ENCODE measurements at places on chromosomes 13 and 19.

GRCh38 chr13:111531505-111531904 lies 211.1 kb downstream of the TEX29 start:
- no peak for DNase-seq

- no peak for DNase-seq
Observed at GRCh38 chr13:37225414-37226070, 120.1 kb upstream of the CSNK1A1L start.

GRCh38 chr19:44356383-44357111 lies at the start of gene ZNF112:
Gene ZNF112, minus strand, starts transcription at chr19:44356680. Its CDS starts 16,141 bp downstream, at chr19:44340539.
- DNase-seq = no peak

GRCh38 chr13:57946361-57946760 lies 314.8 kb downstream of the PCDH17 start:
- no peak for DNase-seq

- DNase-seq = no peak
Observed at GRCh38 chr19:2453431-2454025, 3.2 kb downstream of the LMNB2 start.
